Lung (tissue), 17 donors: ENCODE measurements at places on chromosomes 6 and 20.
A peak's percentile ranks its signal among the peaks of the same experiment; 100 is the strongest.

DNA sequence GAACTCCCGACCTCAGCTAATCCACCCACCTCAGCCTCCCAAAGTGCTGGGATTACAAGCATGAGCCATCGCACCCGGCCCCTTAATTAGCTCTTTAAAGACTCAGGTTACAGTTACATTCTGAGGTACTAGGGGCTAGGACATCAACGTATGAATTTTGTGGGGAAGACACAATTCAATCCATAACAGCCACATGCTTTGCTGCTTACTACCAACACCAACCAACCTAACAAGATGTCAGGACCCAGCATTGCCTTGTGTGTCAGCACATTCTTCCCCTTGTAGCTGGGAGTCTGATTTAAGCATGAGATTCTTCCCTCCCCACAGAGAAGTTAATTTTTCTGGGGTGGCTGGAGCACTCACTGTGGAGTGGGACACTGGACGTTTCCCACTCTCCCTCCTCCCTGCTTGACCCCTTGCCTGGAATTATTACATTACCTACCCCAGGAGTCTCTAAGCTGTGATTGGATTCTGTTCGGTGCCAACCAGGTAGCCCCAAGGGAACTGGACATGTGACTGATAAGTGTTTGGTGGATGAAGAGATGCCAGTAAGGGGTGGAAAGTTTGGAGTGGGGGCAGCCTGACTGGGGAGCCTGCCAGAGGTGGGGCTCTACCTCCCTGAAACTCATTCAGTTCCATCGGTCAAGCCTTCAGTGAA, 5.6 kb upstream of the PXMP4 start:
- no peak for DNase-seq

GRCh38 chr6:129184808-129185366, 301.9 kb downstream of the LAMA2 start:
- DNase-seq = no peak

GRCh38 chr6:70307008-70307407, 4.1 kb upstream of the COL9A1 start:
- DNase-seq = no peak

DNA sequence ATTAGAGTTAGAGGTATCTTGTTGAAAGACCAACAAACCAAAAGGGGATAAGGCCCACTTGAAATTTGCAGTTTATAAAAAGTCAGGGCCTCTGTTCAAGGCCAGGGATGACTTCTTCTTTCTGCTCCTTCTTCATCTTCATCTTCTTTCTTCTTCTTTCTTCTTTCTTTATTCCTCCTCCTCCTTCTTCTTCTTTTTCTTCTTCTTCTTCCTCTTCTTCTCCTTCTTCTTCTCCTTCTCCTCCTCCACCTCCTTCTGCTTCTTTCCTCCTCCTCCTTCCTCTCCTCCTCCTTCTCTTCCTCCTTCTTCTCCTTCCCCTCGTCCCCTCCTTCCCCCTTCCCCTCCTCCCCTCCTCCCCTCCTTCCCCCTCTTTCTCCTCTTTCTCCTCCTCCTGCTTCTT, 18.4 kb upstream of the ZNF292 start:
- DNase-seq = no peak

GRCh38 chr20:17624551-17625245, 54.8 kb downstream of the DSTN start:
- DNase-seq = no peak

DNA sequence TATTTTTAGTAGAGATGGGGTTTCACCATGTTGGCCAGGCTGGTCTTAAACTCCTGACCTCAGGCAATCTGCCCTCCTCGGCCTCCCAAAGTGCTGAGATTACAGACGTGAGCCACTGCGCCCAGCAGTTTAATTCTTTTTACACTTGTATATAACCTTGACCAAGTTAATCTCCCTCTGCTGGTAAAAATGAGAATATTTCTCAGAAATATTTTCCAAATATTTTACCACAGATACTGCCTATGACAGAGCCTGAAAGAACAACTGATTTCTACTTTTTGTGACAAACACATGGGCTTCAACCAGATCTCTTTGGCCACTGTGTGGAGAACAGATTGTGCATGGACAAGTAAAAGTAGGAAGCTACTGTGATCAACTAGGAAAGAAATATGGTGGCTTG, 21.2 kb upstream of the NHSL1 start:
- DNase-seq = no peak

- DNase-seq = peak; percentile 34
Observed at GRCh38 chr6:132218059-132218696, 183.1 kb downstream of the MOXD1 start.

GRCh38 chr20:1983301-1983700, 10.6 kb downstream of the PDYN start:
- no peak for DNase-seq

DNA sequence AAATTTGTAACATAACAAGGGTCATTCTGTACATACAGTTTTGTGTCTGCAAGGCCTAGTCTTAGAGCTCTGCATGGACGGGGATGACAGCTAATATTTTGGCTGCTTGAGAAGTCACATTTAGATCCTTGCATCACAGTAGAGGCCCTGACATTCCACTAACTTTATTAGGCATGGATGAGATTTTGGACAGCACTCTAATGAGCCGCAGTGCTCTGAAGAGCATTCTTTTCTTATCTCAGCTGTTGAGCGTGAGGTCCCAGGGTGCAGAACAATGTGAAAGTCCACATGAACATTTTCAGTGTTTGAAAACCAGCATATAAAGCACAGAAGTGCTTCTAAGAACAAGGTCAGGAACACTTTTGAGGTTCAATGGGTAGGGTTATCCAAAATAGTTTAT, 58.9 kb downstream of the IPCEF1 start:
- peak; percentile 86 for DNase-seq

- DNase-seq = peak; percentile 39
Observed at GRCh38 chr20:3990716-3991115, 24.6 kb downstream of the RNF24 start.

- DNase-seq = peak; percentile 80
Observed at GRCh38 chr6:26284537-26285142, 80.4 kb upstream of the BTN3A2 start.

DNA sequence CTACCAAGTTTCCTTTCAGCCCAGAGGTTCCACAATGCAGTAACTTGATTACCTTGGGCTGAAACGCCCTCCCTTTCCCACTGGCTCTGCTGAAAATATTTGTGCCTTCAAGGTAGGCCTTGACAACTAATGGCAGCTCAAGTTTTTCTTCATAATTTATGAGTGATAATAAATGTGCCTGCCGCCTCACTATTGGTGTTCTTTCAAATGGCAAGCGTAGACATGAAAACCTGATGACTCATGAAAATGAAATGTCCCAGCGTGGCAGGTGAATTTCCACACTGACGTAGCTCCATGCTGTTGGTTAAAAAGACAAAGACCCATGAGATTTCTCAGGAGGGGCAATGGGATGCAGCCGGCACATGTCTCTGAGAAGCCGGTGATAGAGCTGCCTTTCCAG, 107.2 kb upstream of the GGTLC1 start:
- no peak for DNase-seq

- DNase-seq = peak; percentile 18
Observed at GRCh38 chr6:105909106-105909505, 177.0 kb upstream of the PRDM1 start.

GRCh38 chr6:14108571-14109410, 8.8 kb upstream of the CD83 start:
- peak; percentile 31 for DNase-seq

DNA sequence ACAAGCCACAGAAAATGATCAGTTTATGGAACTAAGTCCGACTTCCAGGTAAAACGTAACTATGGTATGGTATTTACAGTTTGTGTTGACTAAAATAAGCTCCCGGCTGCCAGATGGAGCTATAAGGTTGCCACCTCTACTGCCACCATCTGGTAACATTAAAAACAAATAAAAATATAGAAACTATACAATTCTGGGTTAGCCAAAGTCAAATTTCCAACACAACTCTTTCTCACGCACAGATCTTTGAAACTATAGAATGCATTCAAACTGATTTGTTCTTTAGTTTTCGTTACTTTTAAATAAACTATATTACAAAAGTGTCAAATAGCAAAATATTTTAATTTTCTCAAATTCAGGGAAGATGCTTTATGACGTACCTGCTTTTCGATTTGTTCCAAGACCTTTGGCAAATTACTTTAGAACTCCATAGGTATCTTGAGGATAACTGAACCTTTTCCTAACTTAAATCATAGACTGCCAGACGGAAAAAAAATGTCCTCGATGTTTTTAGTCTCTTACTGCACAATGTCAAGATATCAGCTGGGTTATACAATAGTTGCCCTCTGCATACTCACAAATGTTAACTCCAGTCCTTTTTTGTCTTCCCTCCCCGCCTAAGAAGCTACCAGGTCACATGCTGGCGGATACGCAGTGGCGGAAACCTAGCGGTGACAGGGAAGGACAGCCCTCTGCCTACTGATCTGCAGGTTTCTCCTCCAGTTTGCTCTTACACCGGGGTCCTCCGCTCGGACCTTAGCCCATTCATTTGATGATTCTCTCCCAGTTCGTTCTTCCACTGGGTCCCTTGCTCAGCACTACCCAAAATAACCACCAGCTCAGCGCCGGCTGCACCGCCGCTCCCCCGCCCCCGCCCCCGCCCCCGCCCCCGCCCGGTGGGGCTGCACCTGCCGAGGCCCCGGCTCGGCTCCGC, 888 bp downstream of the SLC17A5 start:
- peak; percentile 63 for DNase-seq

GRCh38 chr20:48983423-48984400, 62.2 kb downstream of the ARFGEF2 start:
- peak; percentile 35 for DNase-seq

GRCh38 chr20:22921595-22922421, 113.3 kb upstream of the SSTR4 start:
- DNase-seq = no peak

DNA sequence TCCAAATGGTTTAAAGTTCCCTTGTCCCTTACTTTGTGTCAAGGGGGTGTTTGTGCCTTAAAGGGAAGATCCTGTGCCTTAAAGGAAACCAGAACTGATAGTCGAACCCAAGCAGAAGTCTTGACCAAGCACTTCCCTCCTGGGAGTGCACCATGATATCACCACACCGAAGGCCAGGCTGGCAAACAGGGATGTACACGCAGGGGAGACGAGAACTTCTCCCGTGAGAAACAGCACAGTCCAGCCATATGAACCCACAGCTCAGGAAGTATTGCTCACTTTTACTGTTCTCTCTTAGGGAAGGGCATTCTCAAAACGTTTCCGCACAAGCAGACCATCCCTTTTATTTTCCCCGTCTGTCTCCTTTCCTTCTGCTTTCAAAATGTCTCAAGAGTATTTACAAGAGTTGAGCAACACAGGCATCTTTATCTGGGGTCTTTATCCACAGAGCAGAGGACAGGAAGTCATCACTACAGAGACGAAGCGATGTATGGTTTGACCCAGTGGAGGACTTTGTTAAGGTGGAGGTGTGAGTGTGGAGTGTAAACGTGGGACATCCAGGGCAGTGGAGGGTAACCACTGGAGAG, 12.8 kb upstream of the SERPINB1 start:
- no peak for DNase-seq

GRCh38 chr6:79841577-79842375, 105.6 kb downstream of the ELOVL4 start:
- DNase-seq = no peak

GRCh38 chr6:8435845-8436168, 462 bp upstream of the SLC35B3 start:
- no peak for DNase-seq

- DNase-seq = peak; percentile 7
Observed at GRCh38 chr6:30258204-30258603, 45.0 kb upstream of the TRIM26 start.

GRCh38 chr20:2867081-2867864, 6.0 kb upstream of the PTPRA start:
- DNase-seq = no peak

- DNase-seq = no peak
Observed at GRCh38 chr6:46044881-46045617, 29.4 kb upstream of the CLIC5 start.

DNA sequence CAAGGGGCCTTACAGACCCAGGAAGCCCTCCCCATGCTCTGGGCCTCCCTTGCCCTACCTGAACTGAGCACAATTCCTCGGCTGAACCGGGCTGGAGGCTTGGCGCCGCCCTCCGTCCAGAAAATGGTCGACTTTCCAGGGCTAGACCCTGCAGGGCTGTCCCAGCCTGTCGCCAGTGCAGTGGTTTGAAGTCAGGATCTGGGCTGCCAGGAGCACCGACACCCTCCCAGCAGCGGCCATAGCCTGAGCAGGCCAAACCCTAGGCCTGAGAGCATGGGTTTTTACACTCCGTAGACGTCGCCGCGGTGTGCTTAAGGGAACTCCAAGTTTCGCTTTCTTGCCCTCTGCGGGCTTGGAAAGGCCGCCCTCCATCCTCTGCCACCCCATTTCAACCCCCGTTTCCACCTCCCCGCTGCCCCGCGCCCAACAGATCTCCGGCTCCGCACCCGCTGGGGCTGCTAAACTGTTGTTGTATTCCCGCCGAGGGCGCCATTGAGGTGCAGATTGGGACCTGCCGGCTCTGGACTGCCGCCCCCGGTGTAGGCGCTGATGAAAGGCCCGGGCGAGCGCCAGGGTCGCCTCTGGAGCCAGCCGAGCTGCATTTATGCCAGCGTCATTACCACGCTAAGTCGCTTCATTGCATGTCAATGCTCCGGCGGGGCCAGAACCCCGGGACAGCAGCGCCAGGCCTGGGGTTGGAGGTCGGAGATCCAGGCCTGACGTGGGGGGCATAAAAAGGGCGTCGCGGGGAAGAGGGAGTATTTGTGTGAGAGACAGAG, 2.2 kb upstream of the TFAP2A start:
- no peak for DNase-seq

DNA sequence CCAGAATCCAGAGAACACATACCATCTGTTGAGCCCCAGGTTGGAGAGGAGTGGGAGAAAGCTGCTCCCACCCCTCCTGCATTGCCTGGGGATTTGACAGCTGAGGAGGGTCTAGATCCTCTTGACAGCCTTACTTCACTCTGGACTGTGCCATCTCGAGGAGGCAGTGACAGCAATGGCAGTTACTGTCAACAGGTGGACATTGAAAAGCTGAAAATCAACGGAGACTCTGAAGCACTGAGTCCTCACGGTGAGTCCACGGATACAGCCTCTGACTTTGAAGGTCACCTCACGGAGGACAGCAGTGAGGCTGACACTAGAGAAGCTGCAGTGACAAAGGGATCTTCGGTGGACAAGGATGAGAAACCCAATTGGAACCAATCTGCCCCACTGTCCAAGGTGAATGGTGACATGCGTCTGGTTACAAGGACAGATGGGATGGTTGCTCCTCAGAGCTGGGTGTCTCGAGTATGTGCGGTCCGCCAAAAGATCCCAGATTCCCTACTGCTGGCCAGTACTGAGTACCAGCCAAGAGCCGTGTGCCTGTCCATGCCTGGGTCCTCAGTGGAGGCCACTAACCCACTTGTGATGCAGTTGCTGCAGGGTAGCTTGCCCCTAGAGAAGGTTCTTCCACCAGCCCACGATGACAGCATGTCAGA, 77.4 kb downstream of the ASXL1 start:
- no peak for DNase-seq

- no peak for DNase-seq
Observed at GRCh38 chr6:37127961-37128862, 41.7 kb upstream of the PIM1 start.

- DNase-seq = peak; percentile 49
Observed at GRCh38 chr20:22795871-22796270, 211.5 kb upstream of the FOXA2 start.

GRCh38 chr6:29251736-29252135, 49.8 kb upstream of the OR14J1 start:
- no peak for DNase-seq
